ENCODE measurements at places on chromosomes 5 and 9.

DNA sequence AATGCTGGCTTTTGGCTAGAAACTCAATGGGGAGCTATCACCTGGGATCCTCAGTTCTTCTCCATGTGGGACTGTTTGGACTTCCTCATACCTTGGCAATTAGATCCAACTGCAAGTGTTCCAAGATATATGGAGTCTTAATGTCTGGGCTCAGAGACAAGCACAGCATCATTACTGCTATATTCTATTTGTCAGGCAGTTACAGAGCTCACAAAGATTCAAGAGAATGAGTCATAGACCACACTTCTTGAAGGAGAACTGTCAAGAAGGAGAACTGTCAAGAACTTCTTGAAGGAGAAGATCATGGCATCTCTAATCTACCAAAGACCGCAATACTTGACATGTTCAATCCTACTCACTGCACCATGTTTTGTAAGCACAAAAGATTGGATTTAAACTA, 106.8 kb upstream of the NREP start:
- DNase-seq, result peak; percentile 47

DNA sequence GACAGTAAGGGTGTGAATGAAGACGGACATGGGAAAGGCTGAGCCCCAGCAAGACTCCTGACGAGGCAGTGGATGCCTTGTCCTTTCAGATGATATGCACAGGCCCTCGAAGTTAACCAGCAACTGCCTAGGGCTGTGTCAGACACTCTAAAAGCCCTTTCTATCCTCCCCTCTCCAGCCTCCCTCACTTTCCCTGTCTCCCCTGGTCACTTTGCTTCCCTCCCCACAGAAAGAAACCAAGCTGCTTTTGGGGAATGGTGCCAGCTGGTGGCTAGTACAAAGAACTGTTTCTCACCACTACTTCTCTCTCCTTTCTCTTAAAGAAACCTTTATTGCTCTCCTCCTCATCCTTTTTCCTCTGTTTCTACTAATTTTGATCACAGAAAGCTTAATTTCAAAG, 21.4 kb downstream of the LHFPL2 start:
- no peak for DNase-seq

DNA sequence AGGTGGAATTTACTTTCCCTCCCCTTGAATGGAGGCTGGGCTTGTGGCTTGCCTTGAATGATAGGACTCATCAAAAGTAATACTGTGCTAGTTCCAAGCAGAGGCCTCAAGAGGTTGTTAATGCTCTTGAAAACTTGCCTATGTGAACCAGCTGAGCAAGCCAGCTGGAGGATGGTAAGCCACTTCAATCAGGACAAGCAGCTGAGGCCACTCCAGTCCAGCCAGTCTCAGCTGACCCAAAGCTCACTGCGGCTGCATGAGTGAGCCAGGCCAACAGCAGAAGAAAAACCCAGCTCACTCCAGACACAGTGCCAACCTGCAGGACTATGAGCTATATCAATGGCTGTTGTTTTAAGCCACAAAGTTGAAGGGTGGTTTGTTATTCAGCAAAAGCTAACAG, 182.8 kb downstream of the MCTP1 start:
- no peak for DNase-seq

- DNase-seq, result peak; percentile 37
Measured at GRCh38 chr9:37486616-37487548, 1.1 kb downstream of the POLR1E start.

DNA sequence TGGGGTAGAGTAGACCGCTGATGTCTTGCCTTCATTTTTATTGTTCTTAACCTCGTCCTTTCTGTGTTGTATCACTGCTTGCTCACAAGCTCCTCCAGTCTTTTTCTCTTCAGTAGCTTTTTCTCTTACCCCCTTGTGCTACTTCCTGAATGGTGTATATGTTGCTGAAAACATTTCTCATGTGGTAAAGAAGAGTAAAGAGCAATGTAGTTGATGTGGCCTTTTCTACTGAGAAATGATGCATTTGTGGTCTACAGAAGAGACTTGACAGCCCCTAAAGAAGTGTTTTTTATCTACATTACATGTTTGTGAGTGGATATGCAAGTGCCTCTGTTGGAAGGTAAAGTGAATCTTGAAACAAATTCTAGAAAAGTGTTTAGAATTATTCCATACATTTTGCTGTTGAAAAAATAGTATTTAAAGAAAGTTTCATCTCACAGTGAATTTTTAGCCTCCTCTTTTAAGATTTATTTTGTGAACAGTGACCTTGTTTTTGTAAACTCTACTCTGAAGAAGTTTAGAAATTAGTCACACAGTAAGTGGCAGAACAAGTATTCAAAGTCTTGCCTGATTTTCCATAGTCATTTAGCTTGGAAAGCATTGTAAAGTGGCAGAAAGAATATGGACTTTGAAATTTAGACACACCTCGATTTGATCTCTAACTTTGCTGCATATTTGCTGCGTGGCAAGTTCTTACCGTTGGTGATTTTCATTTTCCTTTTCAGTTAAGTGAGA, 17.4 kb downstream of the CDC42SE2 start:
- DNase-seq, result no peak

- peak; percentile 19 for DNase-seq
Measured at GRCh38 chr9:120152295-120152694, 427.7 kb downstream of the CDK5RAP2 start.

DNA sequence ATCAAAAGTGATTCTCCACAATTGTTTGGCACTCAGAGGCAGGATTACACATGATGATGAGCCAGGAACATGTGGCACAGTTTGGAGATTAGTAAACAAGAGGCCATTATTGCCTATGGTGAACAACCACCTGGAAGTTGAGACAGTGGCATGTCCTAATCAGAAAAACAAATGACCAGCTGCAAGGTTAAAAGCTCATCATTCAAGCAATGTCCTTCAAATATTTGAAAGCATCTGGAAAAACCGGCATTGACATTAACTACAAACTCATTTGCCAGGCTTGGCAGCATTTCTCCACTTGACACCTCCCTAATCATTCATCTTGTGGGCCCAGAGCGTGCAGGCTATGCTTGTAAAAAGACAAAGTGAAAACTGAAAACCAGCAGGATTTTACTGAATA, 80.6 kb upstream of the MEGF10 start:
- no peak for DNase-seq

DNA sequence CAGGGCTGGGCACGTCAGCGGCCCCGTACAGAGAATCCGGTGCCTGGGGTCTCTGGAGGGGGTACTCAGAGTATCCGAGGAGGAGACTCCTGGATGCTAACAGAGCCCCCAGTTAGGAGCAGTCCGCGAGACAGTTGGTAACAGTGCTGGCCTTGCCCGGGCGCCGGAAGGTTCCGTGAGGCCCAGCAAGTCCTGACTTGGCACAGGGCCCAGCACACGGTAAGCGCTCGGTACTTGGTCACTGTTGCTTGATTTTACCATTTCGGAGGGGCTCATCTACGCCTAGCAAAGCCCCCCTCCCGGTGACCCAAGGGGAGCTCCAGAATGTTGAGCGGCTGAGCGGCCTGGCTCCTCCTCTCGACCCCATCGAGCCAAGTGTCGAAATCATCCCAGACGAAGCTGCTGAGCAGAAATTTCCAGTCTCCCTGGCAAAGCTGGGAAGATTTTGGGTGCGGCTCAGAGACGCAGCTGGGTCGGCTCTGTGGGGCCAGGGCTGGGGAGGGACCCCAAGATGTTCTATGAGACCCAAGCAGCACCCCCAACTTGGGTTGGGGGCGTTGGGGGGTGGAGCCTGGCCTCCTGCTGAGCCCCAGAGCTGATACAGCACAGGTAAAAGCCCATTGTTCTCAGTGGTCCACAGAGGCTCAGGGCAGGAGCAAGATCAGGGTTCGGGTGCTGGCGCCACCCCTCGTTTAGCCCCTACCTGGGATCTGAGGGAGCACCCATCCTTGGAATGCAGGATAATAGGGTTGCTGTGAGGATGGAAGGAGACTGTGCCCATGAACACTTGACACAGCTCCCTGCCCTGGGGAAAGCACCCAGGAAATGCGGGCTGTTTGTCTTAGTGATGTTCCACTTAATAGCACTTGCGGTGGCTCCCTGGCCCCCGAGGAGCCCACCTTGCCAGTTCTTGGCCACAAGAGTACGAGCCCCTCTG, 137.2 kb downstream of the C9orf50 start:
- DNase-seq, result peak; percentile 60

Measured in HT1080 (cell line).